Activated effector memory CD4-positive, alpha-beta T cell treated with anti-CD3 and anti-CD28 coated beads, Interleukin-2, amount 50 U/mL, for 16 hours (primary cell): ENCODE measurements at places on chromosomes 7 and 10.

GRCh38 chr7:69832356-69832755, 234.1 kb downstream of the AUTS2 start:
- DNase-seq, result no peak

- no peak for DNase-seq
Observed at GRCh38 chr10:44983895-44984278, 5.3 kb upstream of the DEPP1 start.

GRCh38 chr10:33276282-33276923, 58.1 kb downstream of the NRP1 start:
- DNase-seq, result no peak

- DNase-seq, result no peak
Observed at GRCh38 chr7:13276977-13277376, 589.5 kb downstream of the ARL4A start.

GRCh38 chr7:134721171-134721570, 58.3 kb upstream of the CALD1 start:
- DNase-seq, result no peak

DNA sequence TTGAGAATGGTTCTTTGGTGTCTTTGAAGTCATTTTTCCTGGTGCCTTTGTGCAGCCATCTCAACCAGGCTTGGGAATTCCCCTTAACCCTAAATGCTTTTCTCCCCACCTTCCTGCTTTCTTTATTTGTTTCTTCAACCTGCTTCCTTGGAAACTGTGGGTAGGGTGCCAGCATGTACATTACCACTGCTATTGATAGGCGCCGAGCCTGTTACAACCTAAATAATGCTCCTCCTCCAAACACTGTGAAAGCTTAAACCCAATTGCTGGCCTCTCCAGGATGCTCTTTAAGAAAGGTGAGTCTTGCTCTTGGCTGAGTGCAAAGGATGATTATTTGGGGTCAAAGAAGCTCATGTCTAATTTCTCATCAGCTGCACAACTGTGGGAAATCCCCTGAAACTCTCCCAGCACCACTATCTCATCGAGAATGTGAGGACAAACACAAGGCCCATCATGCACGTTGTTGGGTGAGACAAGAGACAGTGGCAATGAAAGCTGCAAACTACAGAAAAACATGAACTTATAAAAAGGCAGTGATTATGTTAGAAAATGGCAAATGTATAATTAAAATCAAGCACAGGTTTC, 285.5 kb upstream of the IGFBP3 start:
- DNase-seq, result no peak

- DNase-seq, result no peak
Observed at GRCh38 chr7:96349572-96349971, 27.7 kb upstream of the SLC25A13 start.

DNA sequence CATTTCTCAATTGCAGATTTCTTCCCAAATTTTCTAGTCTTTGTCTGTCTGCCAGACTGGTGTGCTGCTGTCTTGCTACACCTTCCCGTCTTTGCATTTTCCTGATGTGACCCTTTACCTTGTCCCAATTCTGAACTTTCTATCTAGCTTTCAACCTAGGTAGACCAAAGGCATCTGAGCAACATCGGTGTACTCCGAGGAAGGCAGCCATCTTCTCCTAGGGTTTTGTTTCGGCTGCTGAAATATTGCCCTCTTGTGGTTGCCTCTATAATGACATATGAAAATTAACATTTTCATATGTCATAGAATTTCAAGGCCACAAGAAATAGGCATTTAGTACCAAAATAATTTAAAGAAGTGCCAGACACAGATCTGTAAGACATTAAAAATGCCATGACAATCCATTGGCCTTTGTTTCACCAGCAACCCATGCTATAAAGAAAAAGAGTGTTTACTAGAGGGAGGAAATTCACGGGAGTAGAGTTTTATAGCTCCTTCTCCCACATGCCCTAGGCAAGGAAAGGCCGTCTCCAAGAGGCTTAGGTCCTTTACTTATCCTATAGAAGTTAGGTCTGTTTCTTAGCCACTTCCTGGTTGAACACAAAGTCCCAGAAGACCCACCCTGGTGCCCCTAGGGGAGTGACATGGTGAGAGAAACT, 23.4 kb downstream of the OR9A2 start:
- DNase-seq, result no peak

DNA sequence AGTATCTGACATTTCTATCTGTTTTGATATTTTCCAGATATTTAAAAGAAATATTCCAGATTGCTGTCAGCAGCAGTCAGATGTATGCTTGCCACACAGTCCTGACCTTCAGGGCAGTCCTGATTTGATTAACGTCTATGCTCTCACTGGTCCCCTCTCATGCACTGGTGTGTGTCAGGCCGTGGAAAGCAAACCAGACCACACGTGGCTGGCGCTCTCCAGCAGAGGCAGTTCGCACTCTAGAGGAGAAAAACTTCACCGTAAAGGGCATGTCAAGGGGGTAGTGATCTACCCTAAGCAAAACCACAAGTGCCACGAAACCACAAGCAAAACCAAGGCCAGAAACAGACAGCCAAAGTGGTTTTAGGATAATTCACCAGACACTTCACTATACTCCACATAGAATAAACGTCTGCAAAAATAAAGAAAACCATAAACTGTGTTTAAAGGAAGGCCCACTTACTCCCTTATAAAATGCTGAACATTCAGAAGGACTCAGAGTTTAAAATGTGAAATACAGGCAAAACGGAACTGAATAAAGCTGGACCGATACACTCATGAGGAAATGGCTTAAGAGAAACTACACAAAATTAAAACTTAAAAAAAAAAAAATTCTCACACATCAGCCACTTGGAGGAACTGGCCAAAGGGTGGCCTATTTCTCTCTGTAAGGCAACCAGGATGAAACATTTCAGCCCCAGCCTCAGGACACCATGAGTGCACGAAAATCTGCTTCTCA, 26.4 kb downstream of the PARP12 start:
- DNase-seq, result no peak

GRCh38 chr7:128217030-128217805, 23.9 kb upstream of the LEP start:
- peak; percentile 49 for DNase-seq
